ENCODE measurements at places on chromosomes 7 and 10.

DNA sequence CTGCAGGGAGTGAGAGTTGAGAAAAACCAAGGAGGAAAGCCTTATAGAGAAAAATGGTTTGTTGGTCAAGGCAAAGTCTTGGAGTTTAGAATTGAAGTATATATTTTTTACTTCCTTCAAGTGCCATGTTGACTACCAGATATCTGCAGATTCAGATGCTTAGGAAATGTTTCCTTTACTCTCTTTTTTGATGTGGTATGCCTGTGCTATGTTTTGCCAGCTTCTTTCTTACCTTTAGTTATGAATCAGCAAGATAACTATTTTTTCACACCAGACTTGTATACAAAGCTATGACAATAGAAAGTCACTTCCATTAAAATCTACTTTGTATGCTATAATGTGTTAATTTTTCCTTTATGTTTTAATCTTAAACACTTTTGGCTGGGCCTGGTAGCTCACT lies 3.6 kb downstream of the R3HCC1L start:
- DNase-seq = no peak

DNA sequence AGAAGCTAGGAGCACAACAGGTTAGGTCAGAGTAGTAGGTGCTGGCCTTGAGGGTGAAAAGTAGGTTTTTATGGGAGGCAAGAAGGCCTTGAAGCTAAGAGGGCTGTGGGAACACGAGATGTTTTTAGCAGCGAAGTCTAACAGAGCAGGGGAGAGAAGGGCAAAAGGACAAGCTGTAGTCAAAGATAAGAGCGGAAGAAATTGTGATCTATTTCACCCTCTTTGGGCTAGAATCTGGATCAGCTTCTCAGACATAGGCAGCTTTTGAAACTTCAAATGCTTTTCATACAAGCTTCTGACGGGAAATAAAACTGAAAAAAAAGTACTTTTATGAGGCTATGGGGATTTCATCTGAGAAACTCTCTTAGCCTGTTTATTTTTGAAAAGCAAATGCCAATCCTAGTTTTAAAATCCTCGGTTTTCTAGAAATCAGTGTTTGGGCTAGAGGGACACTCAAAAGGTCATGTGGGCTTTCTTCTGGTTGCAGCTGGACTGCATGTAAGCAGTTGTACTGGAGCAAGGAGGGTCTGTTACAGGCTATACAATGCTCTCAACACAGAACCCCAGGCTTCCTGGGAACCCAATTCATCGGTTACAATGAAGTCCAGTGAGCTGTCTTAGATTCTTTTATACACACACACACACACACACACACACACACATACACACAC lies 83.6 kb downstream of the RNF216 start:
- DNase-seq = no peak

DNA sequence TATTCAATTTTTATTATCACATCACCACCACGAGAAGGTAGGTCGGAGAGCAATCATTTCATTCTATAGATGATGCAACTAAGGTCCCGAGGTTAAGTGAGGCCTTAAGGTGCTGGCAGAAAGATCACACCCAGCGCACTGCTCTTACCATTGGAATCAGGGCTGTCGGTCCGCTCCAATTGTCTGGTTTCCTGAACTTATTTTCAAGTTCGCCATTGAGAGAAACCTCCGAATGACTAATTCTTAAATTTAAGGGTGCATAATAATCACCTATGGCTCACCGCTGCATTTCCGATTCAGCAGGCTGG lies 625 bp upstream of the GSTO2 start:
- no peak for DNase-seq

DNA sequence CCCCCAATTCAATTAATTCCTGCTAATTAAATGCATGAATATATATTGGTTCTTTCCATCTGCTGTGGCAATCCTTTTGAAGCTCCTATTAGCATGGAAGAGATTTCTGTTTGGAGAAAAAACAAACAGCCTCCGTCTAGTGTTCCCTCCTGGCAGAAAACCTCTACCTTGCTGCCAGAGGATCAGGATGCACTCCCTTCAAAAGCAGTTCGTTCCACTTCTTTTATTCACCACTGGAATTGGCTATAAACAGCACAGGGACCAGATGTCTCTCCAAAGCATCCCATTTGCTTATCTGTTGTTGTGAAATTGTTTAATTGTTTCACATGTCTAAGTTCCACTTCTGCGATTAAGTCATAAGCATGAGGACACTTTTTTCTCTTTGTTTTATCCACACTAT lies 77.8 kb upstream of the PTN start:
- DNase-seq = no peak

GRCh38 chr7:87538052-87538451 lies 62.6 kb upstream of the ABCB4 start:
- no peak for DNase-seq

DNA sequence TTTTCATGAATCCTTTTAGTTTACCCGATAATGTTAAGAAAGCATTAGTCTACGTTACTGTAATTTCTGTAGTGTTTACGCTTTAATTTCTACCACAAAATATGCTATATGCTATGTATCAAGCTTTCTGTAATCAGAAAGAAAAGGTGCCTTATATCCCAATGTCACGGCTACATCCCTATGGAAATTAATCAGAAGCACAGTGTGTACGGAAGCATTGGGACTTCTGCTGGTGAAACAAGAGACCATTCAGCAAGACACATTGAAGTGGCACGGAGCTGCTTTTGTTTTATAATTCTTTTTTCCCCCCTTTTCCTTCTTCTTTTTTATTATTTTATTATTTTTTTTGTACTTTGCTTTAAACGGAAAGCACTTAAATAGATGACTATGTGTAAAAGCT lies 31.2 kb upstream of the SH2B2 start:
- no peak for DNase-seq

- no peak for DNase-seq
These were observed 472.5 kb upstream of the GHITM start for GRCh38 chr10:83666762-83667161.

DNA sequence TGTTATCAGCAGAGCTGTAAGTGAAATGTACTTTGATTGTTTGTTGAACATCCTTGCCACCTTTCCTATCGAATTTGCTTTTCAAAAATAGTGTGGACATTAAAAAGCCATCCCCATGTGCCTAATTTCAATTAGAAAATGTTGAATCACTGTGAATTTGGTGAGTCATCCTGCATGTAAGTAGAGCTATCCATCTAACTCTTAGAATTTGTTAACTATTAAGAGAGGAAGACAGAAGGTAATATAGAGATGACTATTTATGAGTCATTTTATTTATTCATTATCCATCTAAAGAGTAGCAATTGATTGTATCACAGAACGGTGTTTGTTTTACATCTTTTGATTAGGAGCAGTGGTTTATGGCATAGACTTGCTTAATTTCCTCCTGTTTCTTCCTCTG lies 154.7 kb downstream of the MGMT start:
- no peak for DNase-seq
